ENCODE measurements at places on chromosomes 1 and 21.
A peak's percentile ranks its signal among the peaks of the same experiment; 100 is the strongest.

GRCh38 chr1:110466646-110467280 is 15.8 kb downstream of the PROK1 start:
- no peak for DNase-seq

GRCh38 chr1:185054365-185055060 is 9.2 kb downstream of the RNF2 start:
- DNase-seq, result no peak

DNA sequence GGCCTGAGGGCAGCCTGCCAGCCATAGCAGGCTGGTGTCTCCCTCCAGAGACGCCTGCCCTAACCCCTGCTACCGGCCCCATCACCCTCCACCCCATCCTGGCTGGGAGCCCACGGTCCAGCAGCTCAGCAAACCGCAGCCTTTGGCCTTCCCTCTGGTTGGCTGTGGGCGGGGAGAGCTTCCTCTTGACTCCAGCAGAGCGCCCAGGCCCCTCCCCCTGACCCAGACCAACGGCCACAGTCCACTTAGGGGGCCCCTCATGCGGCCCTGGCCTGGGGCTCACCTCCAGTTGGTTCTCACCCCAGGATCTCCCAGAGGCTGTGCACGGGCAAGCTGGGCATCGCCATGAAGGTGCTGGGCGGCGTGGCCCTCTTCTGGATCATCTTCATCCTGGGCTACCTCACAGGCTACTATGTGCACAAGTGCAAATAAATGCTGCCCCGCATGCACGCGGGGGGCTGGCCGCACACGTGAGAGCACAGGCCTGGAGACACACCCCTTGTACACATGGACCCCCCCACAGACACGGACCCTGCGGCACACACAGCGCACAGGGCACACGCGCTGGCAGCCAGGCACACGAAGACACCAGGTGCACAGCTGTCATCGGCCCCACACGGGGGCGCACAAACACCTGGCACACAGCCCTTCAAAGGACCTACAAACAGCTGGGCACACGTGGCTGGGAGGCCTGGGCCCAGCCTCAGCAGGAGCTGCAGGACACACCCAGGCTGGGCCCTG is 3.1 kb downstream of the SMIM1 start:
- peak; percentile 66 for DNase-seq

GRCh38 chr1:205421798-205422197 is at the start of gene LEMD1:
TSS of gene LEMD1 (minus strand) at chr1:205422056. CDS start at chr1:205420536, 1,520 bp downstream.
- DNase-seq, result no peak

- DNase-seq, result no peak
Measured at GRCh38 chr1:75952016-75952415, 19.8 kb upstream of the ASB17 start.

GRCh38 chr1:193322211-193322610 is 135.8 kb upstream of the B3GALT2 start:
- peak; percentile 51 for DNase-seq

GRCh38 chr1:119646521-119647227 is 1.4 kb downstream of the ZNF697 start:
- no peak for DNase-seq

GRCh38 chr1:108117945-108118902 is 81.9 kb downstream of the SLC25A24 start:
- DNase-seq, result peak; percentile 78

GRCh38 chr1:42845866-42846256 is 552 bp upstream of the ZNF691 start:
- DNase-seq, result no peak

DNA sequence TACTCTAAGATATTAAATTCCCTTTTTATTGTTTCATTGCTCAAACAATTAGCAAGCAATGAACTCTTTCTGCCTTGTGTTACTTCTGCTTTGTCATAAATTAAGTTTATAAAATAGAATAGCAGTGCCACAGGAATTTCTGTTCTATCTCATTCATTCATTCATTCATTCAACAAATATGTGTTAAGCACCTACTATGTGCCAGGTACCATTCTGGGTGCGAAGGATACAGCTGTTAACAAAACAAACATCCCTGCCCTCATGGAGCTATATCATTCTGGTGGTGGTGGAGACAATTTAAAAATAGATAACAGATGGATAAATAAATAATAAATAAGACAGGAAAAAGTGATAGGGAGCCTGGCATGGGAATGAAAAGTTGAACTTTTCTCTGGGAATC is 34.5 kb upstream of the AHCYL1 start:
- no peak for DNase-seq

- no peak for DNase-seq
Measured at GRCh38 chr1:25621876-25622275, 5.3 kb downstream of the MAN1C1 start.

- no peak for DNase-seq
Measured at GRCh38 chr1:198015309-198015708, 98.1 kb downstream of the LHX9 start.

DNA sequence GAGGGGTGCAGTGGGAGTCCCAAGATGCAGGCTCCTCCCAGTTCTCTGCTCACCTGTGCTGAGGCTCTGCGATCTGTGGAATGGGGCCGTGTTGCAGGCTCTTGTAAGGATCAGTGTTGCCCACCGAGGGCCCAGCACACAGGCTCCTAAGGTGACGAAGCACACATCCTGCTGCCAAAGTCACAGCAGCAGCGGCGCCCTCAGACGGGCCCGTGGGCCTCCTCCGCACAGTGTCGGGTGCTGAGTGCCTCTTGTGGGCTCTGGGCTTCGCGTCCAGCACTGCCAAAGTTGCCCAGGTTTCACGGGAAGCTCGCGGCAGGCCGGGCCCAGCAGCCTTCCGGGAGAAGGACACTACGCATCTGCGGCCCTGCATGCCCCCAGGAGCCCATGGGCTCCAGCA is 72.1 kb upstream of the ABCG1 start:
- DNase-seq, result no peak

All from AG08395 (cell line).